Activated naive CD8-positive, alpha-beta T cell treated with anti-CD3 and anti-CD28 coated beads for 36 hours (primary cell): ENCODE measurements at places on chromosomes 7 and 10. TPM values are rescaled to one million over a fixed set of nuclear protein-coding genes. Genes with fewer than 3 reads are reported as not detected.

GRCh38 chr7:16399916-16400892 is 21.1 kb downstream of the CRPPA start:
- H3K36me3 ChIP-seq = peaks cover 35% of the 10 kb centered on the region
- DNase-seq = no peak
- H3K4me1 ChIP-seq = no peaks in the 10 kb centered on the region
- no peak overlapping the region for H3K4me3 ChIP-seq

GRCh38 chr7:2820508-2820934 is 23.6 kb downstream of the GNA12 start:
- no peak for DNase-seq
- no peak overlapping the region for H3K4me3 ChIP-seq
- H3K4me1 ChIP-seq = peaks cover 39% of the 10 kb centered on the region
- H3K27ac ChIP-seq = no peak overlapping the region
- H3K36me3 ChIP-seq = no peaks in the 10 kb centered on the region

DNA sequence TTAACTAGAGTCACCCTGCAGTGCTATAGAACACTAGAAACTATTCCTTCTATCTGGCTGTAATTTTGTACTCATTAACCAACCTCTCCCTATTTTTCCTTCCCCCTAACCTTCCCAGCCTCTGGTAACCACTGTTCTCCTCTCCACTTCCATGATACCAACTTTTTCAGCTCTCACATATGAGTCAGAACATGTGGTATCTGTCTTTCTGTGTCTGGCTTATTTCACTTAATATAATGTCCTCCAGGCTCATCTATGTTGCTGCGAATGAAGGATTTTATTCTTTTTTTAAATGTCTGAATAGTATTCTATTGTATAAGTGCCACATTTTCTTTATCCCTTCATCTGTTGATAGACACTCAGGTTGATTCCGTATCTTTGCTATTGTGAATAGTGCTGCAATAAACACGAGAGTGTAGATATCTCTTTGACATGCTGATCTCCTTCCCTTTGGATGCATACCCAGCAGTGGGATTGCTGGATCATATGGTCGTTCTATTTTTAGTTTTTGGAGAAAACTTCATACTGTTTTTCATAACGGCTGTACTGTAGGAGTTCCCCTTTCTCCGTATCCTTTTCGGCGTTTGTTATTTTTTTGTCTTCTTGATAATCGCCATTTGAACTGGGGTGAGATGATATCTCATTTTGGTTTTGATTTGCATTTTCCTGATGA is 101.4 kb downstream of the FAM107B start:
- no peak for DNase-seq
- H3K27ac ChIP-seq = no peak overlapping the region
- no peaks in the 10 kb centered on the region for H3K36me3 ChIP-seq
- H3K4me1 ChIP-seq = peaks cover 9% of the 10 kb centered on the region
- no peak overlapping the region for H3K4me3 ChIP-seq

Gene ENO4
- not detected for total RNA-seq

Gene ZNF25
- total RNA-seq = 4.2 TPM

Gene HECW1
- not detected for total RNA-seq

Gene PNLIPRP3
- total RNA-seq = not detected

Gene METTL2B
- 57.3 TPM for total RNA-seq
